CD4-positive, CD25-positive, alpha-beta regulatory T cell (primary cell): ENCODE measurements at places on chromosomes 4 and X.

DNA sequence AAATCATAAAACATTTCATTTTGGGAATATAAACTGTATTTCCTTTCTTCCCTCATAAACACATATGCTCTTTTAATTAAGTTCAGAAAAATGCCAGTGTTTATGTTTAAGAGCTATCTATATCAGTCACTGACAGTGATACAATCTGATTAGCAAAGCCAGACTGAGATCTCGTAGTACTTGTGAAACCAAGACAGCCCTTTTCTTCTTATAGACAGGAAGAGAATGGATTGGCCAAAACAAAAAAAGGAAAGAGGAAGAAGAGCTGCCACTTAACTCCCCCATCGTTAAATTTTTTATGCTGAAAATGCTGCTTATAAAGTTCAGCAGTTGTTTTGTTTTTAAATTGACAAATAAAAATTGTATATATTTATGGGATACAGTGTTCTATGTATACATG lies 87.4 kb downstream of the PLAC1 start:
- no peak for DNase-seq

DNA sequence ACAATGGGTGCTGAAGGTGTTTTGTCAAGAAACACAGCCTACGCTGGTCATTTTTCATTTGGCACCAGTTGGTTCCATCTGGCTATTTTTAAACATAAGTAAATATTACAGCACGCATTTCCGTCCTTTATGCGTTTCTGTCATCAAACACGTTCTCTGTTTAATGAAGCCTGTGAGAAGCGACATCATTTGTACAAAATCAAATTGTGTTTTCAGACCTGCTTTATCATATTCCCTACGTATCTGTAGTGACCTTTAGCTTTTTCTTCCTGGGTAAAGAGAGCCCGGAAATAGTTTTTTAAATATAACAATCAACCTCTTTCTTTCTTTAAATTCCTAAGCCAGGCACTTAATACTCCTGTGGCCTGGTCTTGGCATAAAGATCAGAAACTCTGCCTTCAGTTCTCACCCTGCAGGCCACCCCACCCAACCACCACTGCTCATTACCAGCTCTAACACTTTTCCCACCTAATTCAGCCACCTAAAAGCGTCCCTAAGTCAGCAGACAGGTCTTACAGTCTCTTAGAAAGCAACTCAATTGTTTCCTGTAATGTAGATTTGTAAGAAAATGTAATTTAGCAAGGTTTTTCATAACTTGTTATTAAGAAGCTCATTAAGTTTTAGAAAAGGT lies 30.4 kb downstream of the ACSL1 start:
- DNase-seq = no peak

- DNase-seq = no peak
These were observed 446.8 kb downstream of the ANKRD50 start for GRCh38 chr4:124265701-124266100.

- DNase-seq = no peak
These were observed 704 bp upstream of the SEPSECS start for GRCh38 chr4:25160714-25161592.

DNA sequence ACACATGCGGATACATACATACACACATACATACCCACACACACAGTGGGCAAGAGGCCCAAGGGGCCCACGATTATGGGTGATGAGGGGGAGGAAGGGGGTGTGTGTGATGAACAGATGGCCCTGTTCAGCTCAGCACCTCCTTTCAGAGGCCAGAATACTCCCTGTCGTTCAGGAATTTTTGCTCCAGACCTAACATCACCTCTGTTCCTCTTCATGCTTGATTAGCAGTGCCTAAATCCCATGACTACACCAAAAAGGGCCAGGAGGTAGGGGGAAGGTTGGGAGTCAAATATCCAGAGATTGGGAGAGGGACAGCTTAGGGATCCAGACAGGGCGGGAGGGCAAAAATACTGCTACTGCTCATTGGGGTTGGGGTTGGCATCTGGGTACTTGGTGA lies 42.7 kb downstream of the SMC1A start:
- DNase-seq = no peak

GRCh38 chrX:135557344-135557743 lies 36.9 kb downstream of the INTS6L start:
- DNase-seq = no peak

GRCh38 chr4:28482580-28483270 lies 1622.1 kb downstream of the STIM2 start:
- no peak for DNase-seq

- no peak for DNase-seq
These were observed 68.4 kb downstream of the USP38 start for GRCh38 chr4:143253166-143253565.

GRCh38 chr4:47619691-47620090 lies 134.6 kb downstream of the ATP10D start:
- no peak for DNase-seq

DNA sequence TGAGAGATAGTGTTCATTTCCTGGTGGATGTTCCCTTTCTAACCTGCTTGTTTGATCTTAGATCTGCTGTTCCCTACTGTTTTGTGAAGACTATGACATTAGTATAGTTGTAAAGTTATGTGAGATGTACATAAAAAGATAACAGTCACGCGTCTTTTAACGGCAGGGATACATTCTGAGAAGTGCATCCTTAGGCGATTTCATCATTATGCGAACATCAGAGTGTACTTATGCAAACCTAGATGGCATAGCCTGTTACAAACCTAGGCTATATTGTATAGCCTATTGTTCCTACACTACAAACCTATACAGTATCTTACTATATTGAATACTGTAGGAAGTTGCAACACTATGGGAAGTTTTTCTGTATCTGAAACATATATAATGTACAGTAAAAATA lies 50.4 kb downstream of the MCUB start:
- DNase-seq = no peak

DNA sequence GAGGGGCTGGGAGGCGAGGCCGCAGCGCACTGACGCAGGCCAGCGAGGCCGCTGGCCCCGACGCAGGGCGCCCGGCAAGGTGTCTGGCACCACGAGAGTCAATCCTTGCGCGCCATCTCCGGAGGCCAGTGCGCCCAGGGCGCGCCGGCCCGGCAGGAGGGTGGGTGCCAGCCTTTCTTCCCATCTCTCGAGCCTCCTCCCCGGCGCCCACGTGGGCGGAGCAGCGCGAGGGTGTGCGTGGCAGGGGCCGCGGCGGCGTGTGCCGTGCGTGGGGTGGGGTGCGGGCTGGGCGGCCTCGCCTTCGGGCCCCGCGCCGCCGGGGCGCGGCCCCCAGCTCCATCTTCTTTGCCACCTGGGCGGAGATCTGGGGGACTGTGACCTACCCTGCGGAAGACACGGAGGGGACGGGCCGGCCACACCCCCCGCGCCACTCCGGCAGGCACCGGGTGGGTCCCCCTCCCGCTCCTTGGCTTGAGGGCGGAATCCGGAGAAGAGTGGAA lies 877 bp downstream of the JAKMIP1 start:
- peak; percentile 61 for DNase-seq

GRCh38 chrX:100748108-100748507 lies 16.2 kb upstream of the SYTL4 start:
- no peak for DNase-seq

DNA sequence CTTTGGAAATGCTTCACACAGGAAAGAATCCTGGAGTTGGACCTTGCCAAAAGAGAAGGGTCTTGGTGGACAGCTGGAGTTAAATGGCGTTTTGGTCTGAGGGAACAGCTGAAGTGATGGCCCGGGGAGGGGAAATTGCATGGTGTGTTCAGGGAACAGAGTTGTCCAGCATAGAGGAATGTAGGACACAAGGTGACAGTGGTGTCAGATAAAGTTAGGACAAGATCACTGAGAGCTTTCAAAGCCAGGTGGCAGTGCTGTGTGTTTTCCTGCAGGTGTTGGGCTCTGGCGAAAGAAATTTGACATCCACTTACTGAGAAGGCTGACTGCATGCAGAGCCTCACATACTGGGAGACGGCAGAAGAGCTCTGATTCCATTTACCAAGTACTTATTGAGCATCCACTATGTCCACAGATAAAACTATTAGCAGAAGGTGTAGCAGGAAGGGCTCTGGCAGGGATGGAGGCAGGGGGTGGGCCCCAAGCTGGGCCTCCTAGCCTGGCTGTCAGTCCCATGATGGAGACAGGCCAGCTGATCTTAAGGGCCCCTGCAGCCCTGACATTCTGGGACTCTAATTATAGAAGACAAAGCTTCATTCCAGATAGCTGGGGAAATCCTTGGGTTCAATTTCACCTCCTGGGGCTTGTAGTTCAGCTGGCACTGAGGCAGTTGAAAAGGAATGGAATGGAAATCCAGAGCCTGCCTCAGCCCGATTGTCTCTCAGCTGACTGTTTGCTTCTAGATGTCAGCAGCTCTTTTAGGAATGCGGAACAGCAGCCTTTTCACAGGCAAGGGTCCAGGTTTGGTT lies 150.2 kb upstream of the MAMLD1 start:
- no peak for DNase-seq

- no peak for DNase-seq
These were observed 57.2 kb downstream of the BMP15 start for GRCh38 chrX:50967736-50968135.

- no peak for DNase-seq
These were observed 666.4 kb downstream of the ADGRL3 start for GRCh38 chr4:61866378-61867030.

DNA sequence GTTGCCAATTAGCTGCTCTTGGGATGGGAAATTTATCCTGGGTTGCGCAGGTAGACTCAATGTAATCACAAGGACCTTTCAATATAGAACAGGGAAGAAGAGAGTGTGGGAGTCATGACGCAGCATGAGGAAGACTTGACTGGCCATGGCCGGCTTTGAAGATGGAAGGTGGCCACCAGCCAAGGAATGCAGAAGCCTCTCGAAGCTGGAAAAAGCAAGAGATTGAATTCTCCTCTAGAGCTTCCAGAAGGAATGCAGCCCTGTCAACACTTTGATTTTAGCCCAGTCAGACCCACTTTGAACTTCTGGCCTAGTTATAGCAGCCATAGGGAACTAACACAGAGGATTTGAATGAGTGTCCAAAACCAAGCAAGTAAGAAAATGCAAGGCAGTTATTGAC lies 14.7 kb upstream of the SH3KBP1 start:
- DNase-seq = no peak

- no peak for DNase-seq
These were observed 194.5 kb upstream of the ARHGEF9 start for GRCh38 chrX:63979480-63979879.

- no peak for DNase-seq
These were observed 156.9 kb upstream of the BMP3 start for GRCh38 chr4:80873571-80873970.

DNA sequence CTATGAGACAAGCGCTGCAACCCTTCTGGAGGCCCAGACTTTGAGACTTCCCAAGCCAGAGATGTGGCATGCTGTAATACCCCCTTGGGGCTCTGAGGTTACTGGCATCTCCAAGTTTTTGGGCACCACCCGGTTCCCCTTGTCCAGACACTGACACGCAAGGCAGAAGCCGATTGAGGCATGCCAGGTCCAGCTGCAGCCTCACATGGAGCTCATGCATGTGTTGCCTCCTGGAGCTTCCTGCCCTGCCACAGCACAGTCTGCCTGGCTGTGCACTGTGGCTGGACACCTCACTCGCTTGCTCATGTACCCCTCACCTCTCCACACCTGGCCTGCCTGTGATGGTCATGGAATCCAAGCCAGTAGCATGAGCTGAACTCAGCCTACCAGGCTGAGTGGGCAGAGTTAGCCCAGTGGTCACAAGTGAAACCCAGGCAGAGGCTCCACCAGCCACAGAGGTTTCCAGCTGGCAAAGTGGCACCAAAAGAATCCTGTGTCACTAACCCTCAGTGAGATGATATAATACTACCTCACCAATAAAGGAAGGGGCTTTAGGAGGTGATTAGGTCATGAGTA lies 789.2 kb upstream of the INTU start:
- no peak for DNase-seq

DNA sequence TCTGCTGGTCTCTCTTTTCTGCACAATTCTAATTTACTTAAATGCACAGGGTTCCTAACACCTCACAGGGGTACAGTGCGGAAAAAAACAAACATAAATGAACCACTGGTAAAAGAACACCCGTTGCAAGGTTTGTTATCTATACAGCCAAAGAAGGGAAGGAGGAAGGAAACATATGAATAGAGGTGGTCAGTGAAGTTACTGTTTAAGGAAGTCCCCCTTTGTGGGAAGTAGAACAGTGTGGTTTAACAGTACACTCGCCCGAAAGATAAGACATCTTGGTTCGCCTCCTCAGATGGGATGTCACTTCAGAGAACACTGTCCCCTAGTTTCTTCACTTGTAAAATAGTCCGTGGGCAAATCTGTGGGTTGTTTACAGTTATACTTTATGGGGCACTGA lies 57.5 kb downstream of the TEC start:
- DNase-seq = no peak

GRCh38 chrX:133005042-133005441 lies 46.6 kb upstream of the HS6ST2 start:
- DNase-seq = no peak

- DNase-seq = no peak
These were observed 2757.5 kb downstream of the PCDH7 start for GRCh38 chr4:33477715-33478114.

GRCh38 chr4:66741081-66741480 lies 804.2 kb downstream of the CENPC start:
- DNase-seq = no peak

- no peak for DNase-seq
These were observed 77.4 kb upstream of the BMPR1B start for GRCh38 chr4:94680176-94680862.

DNA sequence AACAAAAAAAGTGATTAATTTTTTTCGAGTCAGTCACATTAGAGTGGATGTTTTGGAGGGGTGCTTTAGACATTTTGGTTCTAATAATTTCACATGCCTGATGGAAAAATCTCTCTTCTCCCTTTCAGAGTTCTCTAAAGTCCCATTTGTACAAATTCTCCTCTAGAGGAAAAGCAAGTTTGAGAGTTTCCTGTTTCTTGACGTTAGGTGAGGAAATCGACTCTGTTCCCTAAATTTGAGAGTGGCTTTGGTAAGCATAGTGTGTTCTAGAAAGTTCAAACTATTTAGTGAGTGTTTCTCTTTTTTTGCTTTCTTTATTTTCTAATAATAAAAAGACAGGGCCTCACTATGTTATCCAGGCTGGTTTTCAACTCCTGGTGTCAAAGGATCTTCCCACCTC lies 1.6 kb upstream of the ATP6AP2 start:
- DNase-seq = no peak

GRCh38 chrX:138849521-138849920 lies 138.0 kb upstream of the FGF13 start:
- DNase-seq = no peak

DNA sequence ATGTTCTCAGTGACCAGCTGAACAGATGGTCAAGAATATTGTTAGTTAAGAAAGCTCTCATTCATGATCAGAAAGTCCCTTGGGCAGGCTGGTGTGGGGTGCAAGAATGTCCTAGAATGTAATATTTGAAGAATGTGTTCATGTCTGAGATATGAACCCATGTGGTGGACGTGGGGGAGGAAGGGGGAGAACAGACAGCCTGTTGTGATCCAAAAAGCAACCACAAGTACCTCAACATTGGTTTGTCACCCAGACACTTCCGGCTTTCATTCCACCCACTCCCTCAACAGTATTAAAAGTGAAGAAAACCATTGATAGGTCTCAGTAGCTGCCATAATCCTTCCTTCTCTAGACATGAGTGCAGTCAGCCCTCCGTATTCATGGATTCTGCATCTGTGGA lies 82.2 kb downstream of the MAML3 start:
- DNase-seq = peak; percentile 28

GRCh38 chr4:2797545-2798305 lies 4.8 kb downstream of the SH3BP2 start:
- peak; percentile 36 for DNase-seq
